Activated CD8-positive, alpha-beta memory T cell treated with anti-CD3 and anti-CD28 coated beads, Interleukin-2, amount 50 U/mL, for 4 hours (primary cell): ENCODE measurements at places on chromosomes 2 and 18.

- DNase-seq = no peak
Measured at GRCh38 chr2:189569295-189569910, 11.2 kb downstream of the SLC40A1 start.

- no peak for DNase-seq
Measured at GRCh38 chr18:55587418-55588110, 428 bp downstream of the TCF4 start.

- no peak for DNase-seq
Measured at GRCh38 chr2:23464156-23464555, 79.2 kb downstream of the KLHL29 start.

- no peak for DNase-seq
Measured at GRCh38 chr18:56921896-56922480, 224.9 kb upstream of the BOD1L2 start.

DNA sequence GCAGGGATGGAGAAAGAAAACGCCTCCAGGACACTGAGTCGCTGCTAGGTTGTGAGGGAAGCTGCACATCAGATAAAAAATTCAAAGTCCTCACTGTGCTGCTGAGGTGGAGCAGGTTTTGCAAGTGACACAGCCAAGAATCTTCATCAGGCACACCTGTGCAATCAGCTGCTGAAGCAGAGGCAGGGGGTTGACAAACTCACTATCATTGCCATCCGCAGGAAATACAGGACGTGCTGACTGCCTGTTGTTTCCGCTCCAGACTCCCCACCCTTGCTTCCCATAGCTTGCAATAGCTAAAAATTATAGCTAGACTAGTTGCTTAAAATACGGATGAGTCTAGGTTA is 147.8 kb upstream of the FHL2 start:
- no peak for DNase-seq
